ENCODE measurements at places on chromosomes 4 and X.

- no peak for DNase-seq
Observed at GRCh38 chr4:139873111-139873860, 207.7 kb downstream of the MGST2 start.

- no peak for DNase-seq
Observed at GRCh38 chr4:80521438-80521837, 185.9 kb downstream of the CFAP299 start.

GRCh38 chr4:115920637-115921036 is 807.2 kb upstream of the NDST4 start:
- DNase-seq = no peak

GRCh38 chr4:16413814-16414555 is 187.7 kb upstream of the TAPT1 start:
- no peak for DNase-seq

DNA sequence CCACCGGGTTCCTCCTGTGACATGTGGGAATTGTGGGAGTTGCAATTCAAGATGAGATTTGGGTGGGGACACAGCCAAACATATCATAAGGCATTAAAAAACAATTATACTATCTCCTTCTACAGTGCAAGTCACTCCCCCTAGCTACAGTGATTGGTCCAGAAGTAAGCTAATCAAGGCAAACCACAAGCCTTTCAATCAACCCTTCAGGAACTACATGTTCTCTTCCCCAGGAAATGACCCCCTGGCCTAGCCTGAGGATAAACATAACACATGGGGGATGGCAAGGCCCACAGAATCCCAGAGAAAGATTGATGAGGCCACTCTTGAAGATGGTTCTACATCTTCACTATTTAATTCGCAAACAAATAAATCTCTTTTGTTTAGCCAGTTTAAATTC is 25.2 kb upstream of the FAM241A start:
- no peak for DNase-seq

DNA sequence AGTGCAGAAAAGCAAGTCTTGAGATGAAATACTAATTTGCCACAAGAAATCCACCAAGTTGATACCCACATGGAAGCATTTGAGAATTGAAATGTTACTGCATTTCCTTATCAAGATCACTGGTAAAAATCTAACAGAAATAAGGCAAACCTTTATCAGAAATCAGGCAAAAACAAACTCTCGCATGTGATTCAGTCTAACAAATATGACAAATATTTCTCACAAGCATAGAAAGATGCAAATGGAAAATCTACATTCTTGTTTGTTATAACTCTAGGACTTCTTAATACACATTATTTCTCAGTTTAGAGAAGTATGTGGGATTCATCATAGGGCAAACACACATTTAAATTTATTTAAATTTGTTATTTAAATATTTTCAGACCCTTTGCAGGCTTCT is 52.9 kb downstream of the TXK start:
- DNase-seq = no peak

DNA sequence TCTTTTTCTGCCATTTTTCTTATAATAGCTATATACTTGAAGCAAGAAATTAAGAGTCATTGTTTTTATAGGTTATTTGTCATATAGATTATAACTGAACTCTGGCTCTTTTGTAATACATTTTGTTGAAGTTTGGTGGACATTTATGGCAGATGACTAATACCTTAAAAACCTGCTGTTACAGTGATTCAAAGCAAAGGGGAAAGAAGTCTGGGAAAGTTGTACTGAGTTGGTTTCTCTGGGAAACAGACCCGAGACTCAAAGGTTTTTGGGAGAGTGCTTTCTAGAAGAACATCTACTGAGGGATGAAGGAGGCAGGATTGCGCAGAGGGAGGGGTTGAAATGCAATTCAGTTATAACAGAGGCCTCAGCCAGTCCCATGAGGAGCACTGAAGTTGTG is 35.9 kb downstream of the NAP1L5 start:
- no peak for DNase-seq

GRCh38 chrX:54922547-54922946 is 1.9 kb downstream of the TRO start:
- no peak for DNase-seq

DNA sequence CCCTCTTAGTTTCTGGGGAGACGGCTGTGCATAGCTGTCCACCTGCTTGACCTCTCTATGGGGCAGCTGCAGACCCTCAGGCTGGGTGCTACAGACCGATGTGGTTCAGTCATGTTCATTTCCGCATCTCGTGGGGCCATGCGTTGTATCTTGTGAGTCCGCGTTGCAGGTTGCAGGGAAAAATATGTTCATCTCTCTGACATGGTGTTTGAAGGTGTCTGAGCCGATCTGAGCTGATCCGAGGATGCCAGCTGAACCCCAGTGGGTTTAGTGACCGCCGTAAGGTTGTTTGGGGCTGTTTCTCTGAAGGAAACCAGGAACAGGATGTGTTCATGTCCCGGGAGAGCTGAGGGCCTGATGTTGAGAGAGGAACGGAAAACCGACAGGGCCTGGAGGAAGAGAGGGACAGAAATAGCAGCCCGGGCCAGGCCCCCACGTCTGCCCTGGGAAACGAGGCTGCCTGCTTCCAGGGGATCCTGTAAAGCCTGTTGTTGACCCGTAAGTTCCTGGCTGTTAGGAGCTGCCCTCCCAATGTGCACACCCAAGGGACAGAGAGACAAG is 9.8 kb upstream of the P2RY8 start:
- no peak for DNase-seq

- no peak for DNase-seq
Observed at GRCh38 chr4:73822812-73823504, 13.5 kb upstream of the CXCL6 start.

- DNase-seq = no peak
Observed at GRCh38 chrX:11135564-11136185, 24.5 kb downstream of the HCCS start.

GRCh38 chr4:112951362-112952312 is 97.8 kb upstream of the ANK2 start:
- no peak for DNase-seq

DNA sequence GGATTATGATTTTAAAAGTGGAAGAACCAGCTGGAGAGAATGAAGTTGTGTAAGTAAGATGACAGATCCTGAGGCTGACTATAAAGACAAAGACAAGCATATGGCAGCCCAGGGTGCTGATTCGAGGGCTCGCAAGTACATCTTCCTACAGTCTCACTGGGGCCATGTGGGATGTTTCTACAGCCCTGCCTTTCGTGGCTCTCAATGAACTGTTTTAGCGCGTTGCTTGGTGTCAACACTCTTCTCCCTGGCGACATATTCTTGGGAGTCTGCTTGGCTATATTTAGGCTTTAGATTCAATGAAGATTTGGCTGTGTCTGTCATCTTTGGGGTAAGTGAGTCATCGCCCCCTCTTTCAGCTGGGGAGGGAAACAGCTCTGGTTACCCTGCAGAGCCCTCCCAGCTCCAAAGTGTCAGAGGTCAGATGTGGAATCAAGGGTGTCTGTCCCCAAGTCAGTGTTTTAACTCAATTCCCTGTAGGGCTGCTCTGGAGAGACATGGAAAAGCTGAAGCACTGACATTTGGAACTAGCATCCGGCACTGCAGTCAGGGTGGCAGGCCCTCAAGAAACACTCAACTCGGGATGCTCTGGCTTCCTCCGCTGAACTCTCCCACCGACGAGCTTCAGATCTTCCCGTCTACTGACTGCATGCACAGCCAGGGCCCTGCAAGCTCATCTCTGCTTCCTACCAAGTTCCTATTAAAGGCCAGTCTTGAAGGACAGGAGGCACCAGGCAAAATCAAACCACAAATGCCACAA is 65.7 kb downstream of the GATB start:
- DNase-seq = no peak

DNA sequence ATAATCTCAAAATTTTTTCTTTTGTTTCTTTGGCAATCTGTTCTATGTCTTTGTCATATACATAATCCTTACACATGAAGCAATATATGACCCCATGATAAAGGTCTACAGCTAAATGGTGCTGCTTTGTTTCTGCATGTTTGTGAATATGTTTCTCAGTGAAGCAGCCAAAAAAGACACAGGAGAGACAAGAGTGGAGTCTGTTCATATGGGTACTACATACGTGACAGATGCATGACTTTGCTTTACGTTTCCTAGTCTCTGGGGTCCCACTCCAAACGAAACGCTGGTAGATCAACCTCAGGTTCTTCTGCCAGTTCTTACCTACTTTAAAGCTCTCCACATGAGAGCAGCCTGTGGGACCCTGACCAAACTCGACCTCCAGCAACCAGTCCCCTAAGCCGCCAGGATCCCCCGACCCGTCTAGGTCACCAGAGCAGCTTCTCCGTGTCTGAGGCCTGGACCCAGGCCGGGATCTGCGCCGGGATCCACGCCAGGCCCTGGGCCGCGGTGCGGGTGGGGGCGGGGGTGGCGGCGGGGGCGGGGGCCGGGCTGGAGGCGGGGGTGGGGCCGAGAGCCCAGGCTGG is 1.5 kb downstream of the USP51 start:
- no peak for DNase-seq

GRCh38 chrX:9429767-9430166 is 35.1 kb upstream of the TBL1X start:
- no peak for DNase-seq

DNA sequence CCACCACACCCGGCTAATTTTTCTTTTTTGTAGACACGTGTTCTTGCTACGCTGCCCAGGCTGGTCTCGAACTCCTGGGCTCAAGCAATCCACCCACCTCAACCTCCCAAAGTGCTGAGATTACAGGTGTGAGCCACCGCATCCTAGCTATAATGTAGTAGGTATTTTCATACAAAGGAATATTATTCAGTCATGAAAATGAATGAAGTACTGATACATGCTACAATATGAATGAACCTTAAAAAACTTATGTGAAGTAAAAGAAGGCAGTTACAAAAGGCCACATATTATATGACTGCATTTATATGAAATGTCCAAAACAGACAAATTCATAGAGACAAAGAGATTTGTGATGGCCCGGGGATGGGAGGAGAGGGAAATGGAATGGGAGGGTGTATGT is 4.7 kb upstream of the GATA1 start:
- DNase-seq = no peak

GRCh38 chr4:38111717-38112116 is 151.5 kb downstream of the PTTG2 start:
- no peak for DNase-seq

DNA sequence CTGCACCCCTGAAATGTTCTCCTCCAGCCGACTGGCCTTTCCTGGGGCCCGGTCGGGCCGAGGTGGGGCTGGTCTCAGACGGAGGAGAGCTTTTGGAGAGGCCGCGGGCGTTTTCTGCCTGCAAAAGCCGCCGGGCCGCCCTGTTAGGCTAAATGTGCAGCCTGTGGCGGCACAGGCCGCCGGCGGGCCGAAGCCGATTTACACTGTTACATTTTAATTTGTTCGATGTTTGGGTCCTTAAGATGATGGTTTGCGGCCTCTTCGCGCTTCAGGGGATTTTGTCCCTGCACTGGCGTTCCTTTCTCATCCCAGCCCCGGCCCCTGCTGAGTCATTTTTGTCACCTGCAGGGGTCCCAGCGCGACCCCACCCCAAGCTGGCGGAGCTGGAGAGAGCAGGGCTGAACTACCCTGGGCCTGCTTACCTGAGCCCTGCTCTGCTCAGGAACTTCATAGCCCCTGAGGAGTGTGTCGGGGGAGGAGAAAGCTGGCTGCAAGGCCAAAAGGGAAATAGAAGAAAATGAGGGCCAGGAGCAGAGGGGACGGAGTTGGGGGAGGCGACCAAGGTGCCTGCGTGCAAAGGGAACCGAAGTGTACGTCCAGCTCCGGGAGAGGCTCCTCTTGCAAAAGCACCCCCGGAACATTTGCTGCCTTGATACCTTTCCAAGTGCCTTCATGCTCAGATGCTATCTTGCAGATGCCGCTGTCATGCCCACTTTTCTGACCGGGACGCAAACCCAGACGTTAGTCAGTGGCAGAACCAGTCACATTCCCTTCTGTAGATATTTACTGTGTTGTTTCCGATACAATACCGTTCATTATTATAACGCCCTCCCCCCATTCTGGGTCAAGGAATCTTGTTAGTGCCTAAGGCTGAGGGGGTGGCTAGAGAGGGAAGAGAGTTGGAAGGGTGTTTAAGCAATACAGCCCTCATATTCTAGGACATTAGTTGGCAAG is 977 bp upstream of the RBBP7 start:
- no peak for DNase-seq

GRCh38 chr4:17347445-17347844 is 164.4 kb downstream of the QDPR start:
- DNase-seq = no peak

DNA sequence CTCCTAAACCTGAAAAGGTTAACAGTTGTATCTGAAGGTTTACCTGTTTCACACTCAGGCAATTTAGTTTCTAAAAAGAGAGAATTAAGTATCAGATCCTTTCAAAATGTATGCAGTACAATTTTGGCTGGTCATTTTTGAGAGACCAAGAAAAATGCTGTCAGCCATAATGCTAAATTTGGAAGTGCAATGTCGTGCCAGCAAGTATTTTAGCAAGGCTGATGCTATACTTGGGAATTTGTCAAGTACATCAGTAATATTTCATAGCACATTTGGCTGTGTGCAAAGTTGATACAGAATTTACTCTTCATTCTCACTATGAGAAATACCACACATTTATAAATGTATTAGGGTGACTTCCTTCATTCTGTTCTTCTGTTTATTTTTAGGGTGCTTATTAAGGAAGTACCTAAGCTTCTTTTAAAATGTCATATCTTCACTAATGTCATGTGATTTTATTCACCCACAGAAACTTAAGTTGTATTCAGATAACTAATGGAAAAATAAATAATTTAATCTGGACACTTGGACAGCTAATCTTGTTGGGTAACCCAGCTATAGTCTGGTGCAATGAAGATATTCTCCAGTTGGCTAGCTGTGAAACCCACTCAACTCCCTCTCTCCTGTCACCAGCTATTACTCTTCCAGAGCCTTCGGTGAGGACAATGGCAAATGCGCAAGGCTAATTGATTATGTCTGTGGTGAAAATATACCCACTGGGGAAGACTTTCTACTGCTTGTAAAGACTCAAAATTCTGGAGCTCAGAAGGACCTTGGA is 84.2 kb upstream of the TLL1 start:
- no peak for DNase-seq

DNA sequence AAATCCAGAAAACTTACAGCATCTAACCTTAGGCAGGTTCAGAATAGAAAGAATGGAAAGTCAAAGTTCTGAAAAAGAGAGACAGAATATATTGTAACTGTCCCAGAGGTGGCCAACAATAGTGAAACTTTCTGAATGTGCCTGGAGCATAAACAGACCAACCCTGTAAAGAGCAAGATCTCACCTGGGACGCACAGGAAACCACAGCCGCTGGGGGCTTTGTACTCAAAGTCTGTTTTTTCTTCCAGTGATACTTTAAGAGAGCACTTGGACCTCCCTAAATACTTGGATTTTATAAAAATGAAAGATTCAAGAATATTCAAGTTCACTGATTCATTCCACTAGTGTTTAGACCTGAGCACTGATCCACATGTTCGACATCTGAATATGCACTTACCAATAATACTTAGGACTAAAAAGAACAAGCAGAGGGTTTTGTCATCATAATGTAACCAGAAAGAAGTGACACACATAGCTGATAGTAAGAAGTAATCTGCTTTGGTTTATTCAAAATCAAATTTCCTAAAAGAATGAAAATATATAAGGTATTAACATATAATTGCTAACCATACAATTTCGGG is 35.3 kb downstream of the ARAP2 start:
- DNase-seq = no peak

GRCh38 chrX:41491267-41492004 is 44.3 kb downstream of the NYX start:
- DNase-seq = peak; percentile 72

GRCh38 chr4:136414981-136415380 is 1117.3 kb downstream of the PCDH18 start:
- no peak for DNase-seq

Data from pulmonary artery endothelial cell (primary cell).